ENCODE measurements at places on chromosomes 6 and 20.
A peak's percentile ranks its signal among the peaks of the same experiment; 100 is the strongest.

DNA sequence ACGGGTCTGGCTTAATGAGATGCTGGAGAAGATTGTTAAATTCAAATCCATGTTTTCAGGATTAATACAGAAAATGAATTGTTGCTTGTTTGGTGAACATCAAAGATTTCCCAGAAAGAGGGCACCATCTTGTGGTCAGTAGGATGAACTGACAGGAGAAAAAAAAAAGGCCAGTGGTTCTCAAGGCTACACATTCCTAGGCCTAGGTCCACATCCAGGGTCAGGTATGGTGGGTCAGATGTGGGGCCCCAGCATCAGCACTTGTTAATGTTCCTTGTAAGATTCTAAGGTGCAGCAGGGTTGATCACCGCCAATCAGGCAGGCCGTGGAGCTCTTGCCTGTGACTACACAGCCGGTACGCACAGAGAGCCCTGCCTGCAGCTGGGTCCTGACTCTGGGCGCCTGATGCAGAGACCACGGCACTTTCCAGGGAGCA lies 34.0 kb upstream of the FOXO3 start:
- peak; percentile 44 for DNase-seq

DNA sequence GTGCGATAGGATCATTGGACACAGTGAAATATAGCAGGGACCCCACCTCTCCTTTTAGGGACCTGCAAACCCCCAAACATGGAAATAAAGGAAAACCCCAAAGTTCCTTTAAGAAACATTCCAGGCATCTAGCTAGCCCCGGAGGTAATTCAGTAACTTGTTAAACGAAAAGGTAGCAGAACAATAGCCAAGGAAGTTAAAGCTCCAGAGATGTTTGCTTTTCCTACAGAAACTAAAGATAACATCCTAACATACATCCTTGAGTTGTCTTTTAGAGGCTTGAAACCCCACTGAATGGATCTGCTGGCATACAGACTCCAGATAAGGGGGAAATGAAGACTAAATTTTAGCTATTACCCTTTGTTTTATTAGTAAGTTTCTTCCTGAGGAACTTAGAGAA lies 51.0 kb downstream of the FAM184A start:
- DNase-seq = no peak

DNA sequence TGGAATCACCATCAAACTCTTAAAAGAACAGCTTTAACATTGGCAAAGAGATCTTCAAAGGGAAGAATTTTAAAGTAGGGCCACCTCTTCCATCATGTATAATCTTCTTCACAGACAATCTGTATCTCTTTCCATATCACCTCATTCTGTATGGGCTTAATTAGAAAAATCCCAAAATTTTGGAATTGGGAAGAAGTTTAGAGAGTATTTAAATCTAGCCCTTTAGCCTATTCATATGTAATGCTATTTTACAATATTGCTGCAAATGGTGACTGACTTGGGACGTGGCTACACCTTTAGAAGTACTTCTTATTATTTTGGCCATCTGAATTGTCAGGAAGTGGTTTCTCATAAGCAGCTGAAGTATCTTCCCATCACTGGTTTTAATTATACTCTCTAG lies 474.3 kb downstream of the RFPL4B start:
- no peak for DNase-seq

DNA sequence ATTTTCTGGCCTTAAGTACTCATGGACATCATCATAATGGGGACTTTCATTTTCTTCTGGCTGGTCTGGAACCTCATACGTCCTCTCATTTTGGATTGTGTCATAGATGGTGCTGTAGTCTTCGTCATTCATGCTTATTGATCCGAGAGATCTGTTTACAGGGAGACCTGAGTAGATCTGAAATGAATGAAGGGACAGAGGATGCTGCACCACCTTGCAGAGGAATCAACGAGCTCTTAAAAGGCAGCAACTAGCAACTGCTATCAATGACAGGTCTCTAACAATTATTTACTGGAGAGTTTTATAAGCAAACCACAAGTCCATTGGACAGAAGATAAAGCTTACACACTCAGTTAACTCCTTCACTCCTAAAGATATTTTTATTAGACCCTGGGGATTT lies 49.7 kb upstream of the ENPP4 start:
- DNase-seq = no peak

DNA sequence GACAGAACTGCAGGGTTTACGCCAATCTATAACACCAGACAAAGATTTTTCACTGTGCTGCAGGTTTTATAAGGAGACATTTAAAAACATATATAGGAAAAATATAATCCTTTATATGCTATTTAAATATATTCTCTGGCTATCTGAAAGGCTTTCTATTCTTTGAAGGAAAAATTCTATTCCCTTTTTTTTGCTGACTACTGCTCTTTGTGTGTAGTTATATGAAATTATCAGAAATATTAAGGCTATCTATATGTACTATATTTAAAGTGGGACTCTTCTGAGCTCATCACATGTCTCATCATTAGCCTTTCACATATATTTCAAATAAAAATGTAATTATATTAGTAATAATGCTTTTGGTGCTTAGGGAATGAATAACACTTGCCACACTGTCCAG lies 930.7 kb downstream of the EYS start:
- DNase-seq = no peak

- peak; percentile 68 for DNase-seq
Measured at GRCh38 chr6:138107078-138107751, at the start of gene PERP. Gene PERP (minus strand): TSS chr6:138107419. CDS start chr6:138107340, 79 bp downstream.

- no peak for DNase-seq
Measured at GRCh38 chr20:33689973-33690372, 3.8 kb upstream of the E2F1 start.

GRCh38 chr6:50846144-50846851 lies 27.6 kb downstream of the TFAP2B start:
- DNase-seq = no peak

GRCh38 chr6:122798099-122798641 lies 9.1 kb downstream of the SMPDL3A start:
- DNase-seq = peak; percentile 17

GRCh38 chr6:15280028-15280427 lies 34.2 kb downstream of the JARID2 start:
- no peak for DNase-seq

DNA sequence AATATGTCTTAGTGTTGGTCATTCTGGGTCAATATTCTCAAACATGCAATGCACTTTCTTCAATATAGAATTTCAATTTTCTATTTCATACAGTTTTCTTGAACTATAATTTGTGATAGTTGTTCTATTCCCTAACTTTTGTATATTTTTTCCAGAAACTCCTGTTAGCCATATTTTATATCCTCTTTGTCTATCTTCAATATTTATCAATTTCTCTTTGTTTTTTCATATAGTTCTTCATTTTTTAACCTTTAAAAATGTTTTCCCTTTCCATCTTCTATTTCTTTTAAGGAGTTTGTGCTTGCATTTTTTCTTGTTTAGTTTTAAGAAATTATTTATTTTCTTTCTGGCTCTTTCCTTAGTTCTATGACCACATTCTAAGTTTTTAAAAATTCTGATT lies 42.0 kb upstream of the MBOAT1 start:
- no peak for DNase-seq

- no peak for DNase-seq
Measured at GRCh38 chr6:7404546-7404945, 14.9 kb downstream of the RIOK1 start.

GRCh38 chr6:13251242-13251641 lies 77.1 kb downstream of the TBC1D7 start:
- DNase-seq = no peak

- no peak for DNase-seq
Measured at GRCh38 chr20:59813948-59814839, 119.2 kb downstream of the SYCP2 start.

- no peak for DNase-seq
Measured at GRCh38 chr6:169072127-169073042, 181.3 kb downstream of the THBS2 start.

DNA sequence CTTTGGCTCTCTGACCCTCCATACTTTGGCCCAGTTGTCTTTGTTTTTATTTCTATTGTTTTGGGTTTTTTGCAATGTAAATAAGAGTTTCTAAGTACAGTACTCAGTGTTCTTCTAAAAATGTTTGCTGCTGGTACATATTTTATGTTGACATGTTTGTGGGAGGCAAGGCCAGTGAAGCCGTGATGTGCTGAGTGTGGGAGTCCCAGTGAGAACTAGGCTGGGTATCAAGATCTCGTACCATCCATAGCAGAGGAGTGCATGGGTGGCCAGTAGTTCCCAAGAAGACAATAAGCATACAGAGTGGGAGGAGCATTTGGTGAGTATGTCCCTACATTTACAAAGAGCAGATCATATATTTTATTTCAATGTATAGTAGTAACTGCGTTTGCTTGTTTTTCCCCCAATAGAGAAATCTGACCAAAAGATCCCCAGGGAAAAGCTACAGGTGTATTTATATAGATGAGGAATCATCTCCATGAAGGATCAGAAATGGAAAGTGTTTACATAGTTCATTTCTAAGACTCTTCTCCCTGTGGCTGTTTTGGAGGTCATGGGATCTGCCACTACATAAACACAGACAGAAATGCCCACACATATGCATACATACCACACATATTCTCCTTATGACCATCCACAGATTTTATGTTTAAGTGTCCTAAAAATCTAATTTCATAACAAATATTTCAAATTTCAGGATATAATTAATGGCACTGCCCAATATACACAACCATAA lies 285.9 kb downstream of the ALDH8A1 start:
- DNase-seq = no peak

- no peak for DNase-seq
Measured at GRCh38 chr6:107128577-107128976, 13.3 kb upstream of the BEND3 start.

DNA sequence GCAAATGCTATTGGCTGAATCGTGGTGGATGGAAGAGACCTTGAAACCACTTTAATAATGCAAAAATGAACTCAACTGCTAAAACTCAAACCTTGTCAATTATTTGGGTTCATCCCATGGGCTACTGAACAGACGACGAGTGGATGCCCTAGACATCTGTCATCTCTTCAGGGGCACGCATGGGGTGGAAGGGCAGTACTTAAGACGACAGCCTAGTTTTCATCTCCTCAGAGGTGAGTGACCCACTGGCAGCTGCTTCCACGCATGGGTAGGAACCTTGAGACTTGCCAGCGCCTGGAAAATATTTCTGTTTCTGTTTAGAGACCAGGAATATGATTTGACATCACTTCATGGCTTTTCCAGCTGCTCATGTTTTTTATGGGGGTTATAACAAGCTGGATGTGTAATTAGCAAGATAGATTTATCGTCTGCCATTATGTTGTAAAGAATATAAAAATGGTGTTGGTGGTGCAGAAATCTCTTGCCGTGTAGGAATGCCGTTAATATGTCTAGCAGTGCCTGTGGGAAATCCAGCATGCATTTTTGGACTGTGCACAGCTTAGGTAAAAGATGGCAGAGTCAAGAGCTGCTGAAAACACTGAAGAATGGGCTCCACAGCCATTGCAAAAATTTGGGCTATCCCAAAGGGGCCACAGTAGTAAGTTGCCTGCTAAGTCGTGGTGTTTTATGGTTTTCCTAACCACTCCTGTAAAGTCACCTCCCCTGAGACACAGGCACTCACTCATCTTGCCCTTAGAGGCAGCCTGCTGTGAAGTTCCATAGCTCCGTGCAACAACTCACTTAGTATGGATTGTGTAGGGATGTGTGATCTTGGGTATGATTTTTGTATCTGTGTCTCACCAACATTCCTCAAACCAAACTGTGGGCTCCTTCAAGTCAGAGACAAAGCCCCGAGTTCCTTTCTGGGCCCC lies 203.3 kb downstream of the EYA2 start:
- no peak for DNase-seq

- DNase-seq = no peak
Measured at GRCh38 chr6:11083491-11083890, 10.1 kb upstream of the SMIM13 start.

GRCh38 chr6:170251776-170252571 lies 38.9 kb downstream of the DLL1 start:
- DNase-seq = no peak

GRCh38 chr6:131923356-131923755 lies 27.8 kb downstream of the CCN2 start:
- DNase-seq = no peak

- no peak for DNase-seq
Measured at GRCh38 chr6:36125575-36125974, 4.7 kb upstream of the MAPK13 start.

DNA sequence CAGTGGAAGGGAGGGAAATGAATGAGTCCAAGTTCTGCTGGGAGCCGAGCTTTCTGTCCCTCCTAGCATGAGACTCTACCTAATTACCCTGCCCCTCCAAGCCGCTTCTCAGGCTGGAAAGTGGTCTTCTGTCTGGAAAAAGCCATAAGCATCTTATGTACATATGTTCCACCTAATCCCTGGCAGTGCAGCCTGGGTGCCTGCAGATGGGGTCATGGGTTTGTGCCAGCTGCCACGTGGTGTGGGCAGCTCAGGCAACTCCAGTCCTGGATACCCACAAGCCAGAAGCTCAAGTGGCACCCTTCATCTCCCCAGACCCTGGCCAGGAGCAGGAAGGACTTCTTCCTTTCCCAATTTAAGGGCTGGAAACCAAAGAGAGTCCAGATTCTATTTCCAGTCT lies 253.1 kb downstream of the LY86 start:
- DNase-seq = no peak

GRCh38 chr6:63565727-63566596 lies 6.3 kb upstream of the LOC128125822 start:
- DNase-seq = no peak

GRCh38 chr6:123895806-123896205 lies 92.1 kb downstream of the NKAIN2 start:
- no peak for DNase-seq

GRCh38 chr6:30555816-30556065 lies 548 bp downstream of the GNL1 start:
- no peak for DNase-seq

GRCh38 chr6:161568885-161569456 lies 295.1 kb upstream of the AGPAT4 start:
- no peak for DNase-seq

DNA sequence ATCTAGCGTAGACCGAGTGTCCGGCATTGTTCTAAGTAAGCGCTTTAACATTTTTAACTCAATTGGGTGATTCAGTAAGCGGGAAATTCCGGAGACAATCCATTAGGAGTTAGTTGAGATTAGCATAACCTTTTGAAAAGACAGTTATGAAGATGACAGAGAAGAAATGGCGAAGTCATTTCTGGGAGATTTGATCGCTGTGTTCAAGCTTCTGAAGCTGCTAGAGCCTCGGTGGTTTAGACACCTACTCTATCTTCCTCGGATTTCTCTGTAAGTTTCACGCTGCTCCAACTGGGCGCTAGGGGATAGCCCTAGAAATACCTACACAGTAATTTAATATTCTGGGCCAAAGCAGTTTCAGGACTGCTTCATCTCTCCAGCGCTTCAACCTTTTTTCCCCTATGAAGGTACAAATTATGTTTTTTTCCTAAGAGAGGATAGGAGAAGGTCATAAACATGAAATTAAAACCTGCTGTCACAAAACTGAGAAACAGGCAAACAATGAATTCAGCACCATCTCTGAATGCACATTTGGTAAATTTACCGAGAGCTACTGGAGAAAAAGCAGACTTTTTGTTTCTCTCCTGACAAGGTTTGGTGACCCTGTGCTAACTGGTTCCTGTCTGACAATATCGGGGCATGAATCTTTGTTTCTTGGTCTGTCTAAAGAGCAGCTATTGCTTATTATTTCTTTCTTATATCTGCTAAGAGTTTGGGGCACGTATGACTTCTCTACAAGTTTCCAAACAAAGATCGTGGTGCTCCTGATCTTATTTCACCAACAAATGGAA lies 22.4 kb downstream of the ZNF311 start:
- DNase-seq = no peak

- no peak for DNase-seq
Measured at GRCh38 chr6:21264288-21265033, 329.1 kb upstream of the SOX4 start.

Data from GM10248 (cell line).